ENCODE measurements at places on chromosomes 6 and 20.
A peak's percentile ranks its signal among the peaks of the same experiment; 100 is the strongest.

- DNase-seq = no peak
Measured at GRCh38 chr20:13775867-13776266, 8.9 kb downstream of the ESF1 start.

DNA sequence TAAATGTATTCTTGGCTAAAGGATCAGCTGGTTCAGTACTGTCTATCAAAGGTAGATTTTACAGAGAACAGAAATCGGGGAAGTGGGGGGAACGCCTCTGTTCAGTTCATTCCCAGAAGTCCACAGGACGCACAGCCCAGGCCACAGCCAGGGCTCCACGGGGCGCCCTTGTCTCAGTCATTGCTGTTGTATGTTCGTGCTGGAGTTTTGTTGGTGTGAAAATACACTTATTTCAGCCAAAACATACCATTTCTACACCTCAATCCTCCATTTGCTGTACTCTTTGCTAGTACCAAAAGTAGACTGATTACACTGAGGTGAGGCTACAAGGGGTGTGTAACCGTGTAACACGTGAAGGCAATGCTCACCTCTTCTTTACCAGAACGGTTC, 29.9 kb downstream of the TXNDC5 start:
- DNase-seq = no peak

GRCh38 chr6:22651731-22652130, 82.4 kb downstream of the HDGFL1 start:
- DNase-seq = no peak

DNA sequence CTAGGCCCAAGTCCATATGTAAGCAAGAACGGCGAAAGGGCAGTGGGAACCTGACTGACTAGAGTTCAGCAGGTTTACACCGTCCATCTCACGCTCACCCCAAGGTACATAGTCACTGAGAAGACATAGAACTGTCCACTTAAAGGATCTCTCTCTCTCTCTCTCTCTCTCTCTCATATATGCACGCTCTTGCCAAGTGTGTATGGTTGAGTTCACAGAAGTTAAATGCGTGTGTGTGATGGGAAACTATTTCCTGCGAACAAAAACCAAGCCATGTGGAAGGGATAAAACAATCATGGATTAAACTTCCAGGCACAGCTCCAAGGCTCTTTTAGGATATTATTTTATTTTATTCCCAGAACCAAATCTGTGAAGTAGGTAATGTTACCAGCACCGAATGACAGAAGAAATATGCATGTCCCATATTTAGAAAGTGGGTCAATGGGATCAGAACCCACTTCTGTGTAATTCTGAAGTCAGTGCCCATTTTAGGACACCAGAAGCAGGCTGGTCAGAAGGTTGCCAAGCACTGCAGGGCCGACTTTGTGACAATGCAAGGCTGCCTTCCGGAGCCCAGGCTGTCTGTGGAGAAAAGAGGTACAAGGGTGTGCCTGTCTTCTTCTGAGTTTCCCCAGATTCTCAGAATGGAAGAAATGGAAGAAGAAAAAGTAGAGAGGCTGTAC, 49.2 kb upstream of the MAP7 start:
- no peak for DNase-seq

- DNase-seq = no peak
Measured at GRCh38 chr20:22810626-22811569, 224.2 kb upstream of the SSTR4 start.

DNA sequence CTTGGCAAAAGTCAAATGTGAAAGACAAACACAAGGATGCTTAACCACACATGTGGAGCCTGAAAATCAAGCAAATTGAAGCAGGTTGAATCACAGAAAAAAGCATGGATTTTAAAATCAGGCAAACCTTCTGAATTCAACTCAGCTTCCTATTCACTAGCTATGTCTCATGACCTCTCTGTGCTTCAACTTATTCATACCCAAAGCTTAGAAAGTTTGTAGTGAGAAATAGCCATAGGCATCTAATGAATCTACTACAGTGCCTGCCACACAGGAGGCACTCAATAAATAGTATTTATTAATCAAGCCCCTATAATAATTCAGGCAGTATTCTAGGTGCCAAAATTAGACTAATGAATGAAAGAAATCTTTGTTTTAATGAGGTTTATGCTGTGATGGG, 112.2 kb upstream of the TNFAIP3 start:
- DNase-seq = no peak

- DNase-seq = no peak
Measured at GRCh38 chr6:74976701-74977100, 229.2 kb downstream of the COL12A1 start.

- no peak for DNase-seq
Measured at GRCh38 chr20:63188641-63189321, 27.1 kb downstream of the YTHDF1 start.

DNA sequence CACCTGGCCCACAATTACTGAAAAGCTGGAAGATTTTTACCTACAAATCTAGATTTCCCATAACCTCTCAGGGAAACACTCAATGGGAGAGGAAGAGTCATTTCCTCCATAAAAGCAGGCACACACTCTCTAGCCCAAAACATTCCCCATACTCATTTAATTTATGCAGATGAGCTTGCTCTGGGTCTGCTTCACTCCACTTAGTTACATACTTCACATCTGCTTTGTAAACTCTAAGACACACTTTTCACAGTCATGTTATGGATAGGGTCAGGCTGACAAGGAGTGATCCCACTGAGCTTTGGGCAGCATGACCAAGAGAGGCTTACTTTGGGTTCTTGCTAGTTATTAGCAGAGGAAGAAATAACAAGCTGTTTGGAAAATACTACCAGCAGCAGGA, 27.4 kb downstream of the TRPC4AP start:
- no peak for DNase-seq

- DNase-seq = peak; percentile 80
Measured at GRCh38 chr20:10848810-10849370, 175.1 kb upstream of the JAG1 start.

DNA sequence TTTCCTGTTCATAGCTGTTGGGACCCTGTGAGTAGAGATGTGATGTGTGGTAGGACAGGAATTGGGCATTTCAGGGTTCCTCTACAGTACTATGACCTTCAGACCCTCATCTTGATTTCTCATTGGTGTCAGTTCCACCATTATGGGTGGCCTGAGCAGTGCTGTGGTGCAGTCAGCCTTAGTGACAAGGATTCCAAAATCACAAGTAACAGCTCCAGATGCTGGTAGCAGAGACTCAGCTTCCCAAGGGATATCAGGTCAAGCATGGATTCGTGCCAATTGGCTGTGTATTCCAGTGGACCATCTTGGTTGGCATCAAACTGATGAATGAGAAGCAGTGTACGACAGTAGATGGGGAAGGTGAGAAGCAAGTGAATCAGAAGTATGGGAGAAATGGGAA, 3.8 kb downstream of the SMIM26 start:
- no peak for DNase-seq

GRCh38 chr6:9463311-9463710, 951.6 kb downstream of the TFAP2A start:
- peak; percentile 13 for DNase-seq

DNA sequence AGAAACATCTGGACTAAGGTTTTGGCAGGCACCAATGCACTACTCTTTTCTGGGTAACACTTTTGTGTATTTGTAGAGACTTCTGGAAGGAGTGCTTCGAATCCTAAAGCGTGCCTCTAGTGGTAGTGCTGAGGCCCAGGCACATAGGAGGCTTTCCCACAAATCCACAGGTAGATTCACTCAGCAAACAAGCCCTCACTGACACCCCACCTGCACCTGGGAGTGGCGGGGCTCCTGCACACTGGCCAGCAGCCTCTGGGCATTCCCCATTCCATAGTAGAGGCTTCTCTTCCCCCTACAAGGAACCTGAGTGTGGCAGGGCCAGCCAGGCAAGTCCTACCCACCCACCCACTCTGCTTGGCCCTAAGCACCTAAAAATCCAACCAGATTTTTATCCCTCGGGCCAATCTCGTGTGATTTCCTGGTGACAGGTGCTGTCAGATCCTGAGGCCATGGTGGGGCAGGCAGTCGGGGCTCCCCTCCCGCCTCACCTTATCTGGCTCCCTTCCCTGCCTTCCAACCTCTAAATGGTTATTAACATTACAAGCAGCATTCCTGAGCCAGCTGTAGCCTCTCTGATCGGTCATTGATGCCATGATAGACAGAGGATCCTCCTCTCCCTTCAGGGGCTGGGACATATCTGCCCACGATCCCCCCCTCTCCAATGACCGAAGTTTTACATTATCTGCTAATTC, 82.4 kb downstream of the SLC2A10 start:
- DNase-seq = no peak

DNA sequence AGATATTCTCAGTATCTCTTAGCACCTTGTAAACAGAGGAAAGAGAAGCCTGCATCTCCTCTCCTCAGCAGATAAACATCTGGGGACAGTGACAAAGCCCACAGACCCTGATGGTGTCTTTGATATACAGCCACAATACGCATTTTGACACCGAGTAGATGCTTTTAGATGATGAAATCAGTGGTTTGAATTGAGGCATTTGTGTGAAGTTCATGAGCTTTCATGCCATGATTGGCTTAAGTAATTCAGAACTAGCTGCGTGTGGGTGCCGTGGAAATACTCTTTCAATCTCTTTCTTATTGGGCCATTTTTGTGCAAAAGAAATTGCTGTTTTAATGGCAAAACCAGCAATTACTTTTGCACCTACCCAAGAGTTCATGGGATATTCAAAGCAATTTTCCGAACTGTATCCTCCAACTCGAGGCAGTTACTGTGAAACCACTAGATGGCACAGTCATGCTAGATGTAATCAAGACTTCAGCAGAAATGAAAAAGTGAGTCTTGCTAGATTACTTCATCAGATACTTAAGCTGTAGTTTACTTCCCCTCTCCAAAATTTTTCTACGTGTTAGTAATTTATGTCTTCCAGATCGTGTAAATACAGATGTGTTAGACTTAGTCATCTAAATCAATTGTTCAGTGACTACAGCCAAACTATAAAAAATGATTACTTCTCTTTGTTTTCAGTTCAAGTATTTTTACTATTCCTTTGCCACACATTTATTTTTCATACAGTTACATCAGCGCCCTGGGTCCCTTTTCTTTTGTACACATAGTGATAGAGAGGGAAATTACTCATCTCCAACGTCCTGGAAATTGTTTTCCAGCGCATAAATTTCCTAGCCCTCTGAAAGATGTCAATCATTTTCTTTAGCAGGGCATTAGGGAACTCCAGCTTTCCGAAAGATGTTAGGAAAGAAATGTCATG, 49.4 kb downstream of the IYD start:
- peak; percentile 90 for DNase-seq

GRCh38 chr6:140684776-140685550, 1310.5 kb upstream of the CITED2 start:
- DNase-seq = no peak

GRCh38 chr6:158999154-158999665, 792 bp downstream of the RSPH3 start:
- DNase-seq = no peak

DNA sequence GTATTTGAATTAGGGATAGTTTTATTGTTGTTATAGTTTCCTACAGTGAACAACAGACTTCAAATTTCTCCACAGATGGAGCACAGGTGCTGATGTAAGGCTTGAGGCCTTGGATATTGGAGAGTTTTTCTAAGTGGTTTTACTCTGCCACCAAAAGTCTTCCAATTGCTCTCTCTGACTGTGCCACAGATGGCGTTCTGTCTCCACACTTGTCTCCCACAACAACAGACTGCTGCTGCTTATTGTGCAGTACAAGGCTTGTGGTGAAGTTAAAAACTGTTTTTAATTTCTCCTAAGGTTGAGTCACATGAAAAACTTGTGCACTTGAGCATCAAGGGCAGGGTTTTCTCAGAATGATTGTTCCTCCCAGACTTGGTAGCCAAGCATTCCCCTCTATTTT, 460.9 kb upstream of the KHDRBS2 start:
- DNase-seq = no peak

- DNase-seq = no peak
Measured at GRCh38 chr6:160160450-160160849, 38.8 kb downstream of the SLC22A1 start.

DNA sequence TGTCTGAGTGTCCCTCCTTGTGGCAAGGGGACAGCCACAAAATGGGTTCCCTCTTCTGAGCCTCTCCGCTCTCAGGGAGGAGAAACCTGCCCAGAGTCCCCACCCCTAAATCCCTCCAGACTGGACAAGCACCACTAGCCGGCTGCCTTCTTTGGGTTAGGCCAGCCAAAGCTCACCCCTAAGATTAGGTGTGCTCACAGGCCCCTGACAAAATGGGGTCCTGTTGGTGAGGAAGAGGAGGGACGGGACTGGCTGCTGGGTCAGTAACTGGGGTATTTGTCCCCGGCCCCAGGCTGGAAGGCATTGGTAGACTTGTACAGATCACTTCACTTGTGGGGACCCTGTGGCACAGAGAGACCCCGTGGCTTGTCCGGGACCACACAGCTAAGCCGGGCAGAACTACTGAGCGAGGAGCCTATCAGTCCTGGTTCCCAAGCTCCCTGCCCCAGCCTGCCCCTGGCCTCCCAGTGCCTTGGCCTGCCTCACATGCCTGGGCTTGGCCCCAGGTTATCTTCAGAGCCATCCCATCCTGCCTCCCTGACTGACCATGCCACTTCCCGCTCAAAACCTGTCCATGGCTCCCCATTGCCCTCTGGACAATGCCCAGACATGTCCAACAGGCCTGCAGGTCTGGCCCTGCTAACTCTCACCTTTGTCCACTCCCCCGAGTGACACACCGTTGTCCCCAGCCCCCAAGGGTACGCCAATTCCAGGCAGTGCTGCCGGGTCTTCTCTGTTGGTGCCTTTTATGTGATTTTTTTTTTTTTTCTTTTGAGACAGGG, 10.5 kb upstream of the AVP start:
- no peak for DNase-seq

GRCh38 chr6:109282756-109283155, 99.5 kb downstream of the CD164 start:
- no peak for DNase-seq

DNA sequence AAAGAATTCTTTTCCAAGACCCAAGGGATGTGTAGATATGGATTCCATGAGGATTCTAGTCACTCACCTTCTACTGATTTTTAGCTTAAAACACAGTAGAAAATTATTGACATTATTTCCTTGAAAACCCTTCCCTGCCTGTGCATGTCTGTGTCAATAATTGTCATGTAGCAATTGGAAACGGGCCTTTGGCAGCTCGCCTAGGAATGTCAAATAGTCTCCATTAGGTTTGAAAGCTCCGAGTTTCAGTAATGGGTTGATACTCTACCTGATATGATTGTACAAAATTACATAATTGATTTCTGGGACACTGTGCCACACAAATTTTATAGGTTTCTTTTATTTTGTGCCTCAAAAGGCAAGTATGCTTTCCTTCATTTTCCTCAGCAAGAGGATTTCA, 515.2 kb upstream of the ARID1B start:
- no peak for DNase-seq

- no peak for DNase-seq
Measured at GRCh38 chr6:166348305-166348949, 6.1 kb upstream of the SFT2D1 start.

DNA sequence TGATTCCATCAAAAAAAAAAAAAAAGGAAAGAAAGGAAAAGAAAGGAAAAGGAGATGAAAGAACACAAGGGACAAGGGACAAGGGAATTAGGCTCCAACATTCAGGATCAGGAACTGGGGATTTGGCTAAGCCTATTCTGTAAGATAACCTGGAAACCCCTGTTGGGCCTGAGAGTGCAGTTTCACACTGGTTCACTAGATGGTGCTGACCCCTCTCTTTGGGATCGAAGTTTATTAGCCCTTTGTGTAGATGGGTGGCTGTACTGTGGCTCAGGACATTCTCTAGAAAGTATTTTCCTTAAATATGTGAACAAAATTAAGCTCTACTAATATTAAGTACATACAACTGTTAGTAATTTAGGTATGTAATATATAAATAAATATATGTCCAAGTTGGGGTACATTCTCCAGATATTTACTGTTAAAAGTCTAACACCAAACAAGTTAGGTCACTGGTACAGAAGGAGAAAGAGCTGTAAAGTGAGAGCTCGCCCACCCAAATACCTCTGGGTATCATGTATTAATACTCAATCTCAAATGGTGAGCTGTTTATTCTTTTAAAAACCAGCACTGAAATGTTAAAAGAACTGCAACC, 6.3 kb downstream of the OR2A4 start:
- DNase-seq = peak; percentile 65

Data from LoVo (cell line).